ENCODE measurements at places on chromosomes 11 and 22.

DNA sequence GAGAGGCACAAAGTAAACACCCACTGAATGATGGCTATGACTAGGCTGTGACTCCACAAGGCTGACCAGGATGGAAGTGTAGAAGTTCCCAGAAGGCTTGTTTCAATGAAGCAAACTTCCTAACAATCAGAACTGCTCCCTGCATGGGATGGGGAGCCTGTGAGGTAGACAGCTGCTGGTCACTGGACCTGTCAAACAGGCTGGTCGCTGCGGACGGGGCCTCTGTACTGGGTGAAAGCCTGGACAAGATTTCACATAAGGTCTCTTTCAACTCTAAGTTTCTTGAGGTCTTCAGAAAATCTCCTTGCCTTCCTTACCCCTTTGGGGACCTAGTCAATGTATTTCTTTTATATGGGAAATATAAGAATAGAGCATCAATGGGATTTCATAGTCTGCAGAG lies 438.2 kb downstream of the BUD13 start:
- DNase-seq, result no peak

DNA sequence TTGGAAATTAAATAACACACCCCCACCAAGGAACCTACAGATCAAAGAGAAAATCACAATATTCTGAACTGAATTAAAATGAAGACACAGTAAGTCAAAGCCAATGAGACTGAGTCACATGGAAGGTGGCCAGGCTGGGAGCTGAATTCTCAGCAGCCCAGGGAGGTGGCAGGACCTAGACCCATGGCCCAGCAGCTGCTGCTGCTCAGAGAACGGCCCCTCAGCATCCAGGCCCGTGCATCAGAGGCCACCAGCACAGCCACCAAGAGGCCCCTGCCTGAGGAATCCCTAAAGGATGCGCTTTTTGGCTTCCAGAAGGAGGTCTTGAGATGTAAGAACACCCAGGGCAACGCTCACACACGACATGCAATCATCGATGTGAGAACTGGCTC lies 35.0 kb downstream of the TBX1 start:
- no peak for DNase-seq

DNA sequence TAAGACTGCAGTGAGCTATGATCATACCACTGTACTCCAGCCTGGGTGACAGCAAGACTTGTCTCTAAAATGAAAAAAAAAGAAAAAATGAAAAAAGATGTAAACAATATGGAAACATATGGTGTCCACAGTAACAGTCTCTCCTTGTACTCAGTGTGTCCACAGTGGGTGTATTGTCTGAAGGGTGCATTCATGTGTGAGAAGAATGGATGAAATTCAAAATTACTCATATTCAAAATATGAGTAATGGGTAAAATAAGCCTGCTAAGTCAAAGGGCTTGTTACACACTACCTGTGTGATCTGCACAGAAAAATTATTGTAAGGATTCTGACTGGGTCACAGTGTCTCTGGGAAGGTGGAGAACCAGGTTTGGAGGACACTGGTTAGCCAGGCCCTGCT lies 26.9 kb downstream of the PPFIA1 start:
- DNase-seq, result no peak

GRCh38 chr11:19800714-19801519 lies 88.3 kb downstream of the NAV2 start:
- no peak for DNase-seq

GRCh38 chr11:112322173-112322790 lies 61.6 kb upstream of the PLET1 start:
- DNase-seq, result no peak

GRCh38 chr11:39209981-39210380 lies 2249.5 kb downstream of the LRRC4C start:
- DNase-seq, result no peak
